ENCODE measurements at places on chromosomes 4 and X.

- no peak for DNase-seq
These were observed 337.9 kb upstream of the FGF13 start for GRCh38 chrX:139049465-139049864.

GRCh38 chr4:141130947-141131605, 2.2 kb downstream of the RNF150 start:
- no peak for DNase-seq

GRCh38 chr4:35925806-35926205, 318.5 kb downstream of the ARAP2 start:
- DNase-seq, result no peak

DNA sequence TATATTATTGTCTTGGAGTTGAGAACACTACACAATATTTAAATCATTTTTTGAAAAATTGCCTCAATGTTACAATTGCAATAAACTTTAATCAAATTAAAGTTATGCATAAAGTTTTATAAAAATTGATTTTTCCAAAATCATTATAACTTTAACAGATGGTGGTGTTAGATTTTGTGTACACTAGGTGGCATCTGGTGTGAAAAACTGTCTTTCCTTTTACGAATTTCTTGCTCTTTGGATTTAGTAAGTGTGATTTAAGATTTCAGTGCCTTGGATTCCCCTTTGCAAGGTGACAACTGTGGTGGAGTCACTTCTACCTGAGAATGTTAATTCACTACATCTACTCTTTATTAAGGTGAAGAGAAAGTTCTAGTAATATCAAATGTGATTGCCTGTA, 91.6 kb downstream of the AREG start:
- DNase-seq, result no peak

DNA sequence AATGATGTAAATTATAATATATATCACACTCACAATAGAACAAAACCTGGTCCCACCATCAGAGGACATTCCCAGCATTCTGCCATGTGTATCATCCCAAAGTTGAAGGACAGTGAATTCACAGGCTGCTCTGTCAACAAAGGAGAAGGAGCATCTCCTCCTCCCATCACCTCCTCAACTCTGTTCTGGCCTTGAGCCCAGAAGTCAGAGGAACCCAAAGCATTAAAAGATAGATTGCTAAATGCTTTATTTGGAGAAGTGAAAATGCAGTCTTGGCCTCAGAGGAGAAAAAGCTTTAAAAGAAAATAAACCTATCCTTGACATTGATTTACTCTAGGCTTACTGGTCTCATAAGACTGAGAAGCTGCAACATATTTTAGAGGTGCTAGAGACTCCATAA, 268.8 kb upstream of the RASGEF1B start:
- no peak for DNase-seq

- DNase-seq, result no peak
These were observed 927.5 kb upstream of the INTU start for GRCh38 chr4:126705266-126705665.

DNA sequence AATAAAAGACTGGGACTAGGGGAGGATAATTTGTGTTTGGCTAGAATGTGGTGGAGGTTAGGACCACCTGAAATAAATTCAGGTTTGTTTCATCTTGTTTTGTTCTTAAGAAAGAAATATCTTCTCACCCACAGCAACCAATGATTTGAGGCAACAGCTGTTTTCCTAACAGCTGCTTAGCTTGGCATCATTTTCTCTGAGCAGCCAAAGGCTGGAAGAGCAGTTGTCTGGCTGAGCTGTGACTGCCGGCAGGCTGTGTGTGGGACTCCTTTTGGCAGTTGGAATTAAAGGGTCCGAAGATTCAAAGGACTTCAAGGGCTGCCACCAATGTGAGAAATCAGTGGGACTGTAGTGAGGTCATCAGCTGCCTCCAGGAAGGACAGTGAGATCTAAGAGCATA, 5.0 kb downstream of the TRIM75 start:
- DNase-seq, result no peak

DNA sequence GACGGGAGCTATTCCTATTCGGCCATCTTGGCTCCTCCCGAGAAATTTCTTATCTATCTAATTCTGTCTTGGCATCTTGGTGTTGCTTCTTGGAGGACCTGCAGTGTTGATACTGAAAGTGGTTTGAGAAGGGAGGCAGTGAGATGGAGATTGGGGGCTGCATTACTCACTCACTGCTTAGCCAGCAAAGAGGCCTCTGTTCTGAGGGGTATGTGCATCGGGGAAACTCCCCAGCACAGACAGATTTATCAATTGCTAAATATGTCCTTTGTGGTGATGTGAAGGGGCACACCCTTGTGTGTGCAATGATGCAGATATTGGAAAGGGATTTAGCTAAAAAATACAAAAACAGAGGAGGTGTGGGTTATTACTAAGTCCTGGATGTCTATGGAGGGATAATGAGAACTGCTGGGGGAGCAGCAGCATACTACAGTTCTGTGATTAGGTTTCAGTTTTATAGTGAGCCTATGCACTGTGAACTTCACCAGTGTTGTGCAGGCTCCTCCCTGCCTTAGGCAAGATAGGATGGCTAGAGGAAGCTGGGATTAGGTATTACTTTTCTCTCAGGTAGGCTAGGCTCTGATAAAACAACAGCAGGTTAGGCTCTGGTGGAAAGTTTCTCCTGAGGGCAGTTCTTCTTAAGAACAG, 279.0 kb downstream of the HS3ST1 start:
- no peak for DNase-seq

- no peak for DNase-seq
These were observed 10.3 kb downstream of the VGLL1 start for GRCh38 chrX:136542281-136542680.
